ENCODE measurements at places on chromosomes 1 and 21.
A peak's percentile ranks its signal among the peaks of the same experiment; 100 is the strongest.

DNA sequence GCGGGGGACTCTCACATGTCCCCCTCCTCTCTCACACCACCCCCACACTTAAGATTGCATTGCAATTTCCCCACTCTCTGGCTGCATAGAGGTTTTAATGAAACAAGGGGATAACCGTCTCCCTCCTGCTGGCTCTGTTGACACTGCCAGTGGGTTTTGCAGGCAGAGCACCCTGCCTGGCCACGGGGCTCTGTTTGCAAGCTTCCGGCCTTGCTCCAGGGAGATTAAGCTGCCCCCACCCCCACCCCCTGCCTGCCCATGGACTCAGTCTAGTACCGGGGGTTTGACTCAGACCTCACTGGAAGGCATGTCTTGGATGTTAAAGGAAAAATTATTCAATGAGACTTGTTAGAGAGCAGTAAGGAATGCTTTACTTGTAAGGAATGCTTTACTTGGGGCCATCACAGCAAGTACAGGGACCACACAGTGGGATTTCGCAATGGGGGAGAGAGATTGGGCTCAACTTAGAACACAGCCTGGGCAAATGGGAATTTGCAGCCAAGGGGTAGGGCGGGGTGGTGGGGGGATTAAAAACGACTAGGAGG is 101.0 kb downstream of the AJAP1 start:
- no peak for DNase-seq

- DNase-seq: no peak
Observed at GRCh38 chr1:68758666-68759209, 261.9 kb upstream of the DEPDC1 start.

- no peak for DNase-seq
Observed at GRCh38 chr1:223067914-223068313, 75.1 kb downstream of the TLR5 start.

DNA sequence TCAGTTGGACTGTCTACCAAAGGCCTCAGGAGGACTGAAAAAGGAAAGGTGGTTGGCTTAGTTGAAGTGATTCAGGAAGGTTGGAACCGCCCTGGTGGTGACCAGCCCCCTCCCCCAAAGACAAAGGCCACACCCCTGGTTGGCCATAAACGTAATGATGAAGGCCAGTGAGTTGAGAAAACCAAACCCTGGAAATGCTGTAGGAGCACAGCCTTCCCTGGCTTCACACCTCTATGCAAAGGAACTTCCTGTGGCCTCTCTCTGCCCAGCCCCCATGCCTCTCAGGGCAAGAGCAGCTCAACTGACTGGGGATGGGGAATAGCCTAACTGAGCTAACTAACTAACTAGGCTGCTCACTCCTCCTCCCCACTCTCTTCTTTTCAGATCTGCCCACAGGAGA is 90.4 kb downstream of the NPHP4 start:
- DNase-seq: no peak

GRCh38 chr1:175050992-175051391 is 16.6 kb upstream of the TNN start:
- DNase-seq: no peak

DNA sequence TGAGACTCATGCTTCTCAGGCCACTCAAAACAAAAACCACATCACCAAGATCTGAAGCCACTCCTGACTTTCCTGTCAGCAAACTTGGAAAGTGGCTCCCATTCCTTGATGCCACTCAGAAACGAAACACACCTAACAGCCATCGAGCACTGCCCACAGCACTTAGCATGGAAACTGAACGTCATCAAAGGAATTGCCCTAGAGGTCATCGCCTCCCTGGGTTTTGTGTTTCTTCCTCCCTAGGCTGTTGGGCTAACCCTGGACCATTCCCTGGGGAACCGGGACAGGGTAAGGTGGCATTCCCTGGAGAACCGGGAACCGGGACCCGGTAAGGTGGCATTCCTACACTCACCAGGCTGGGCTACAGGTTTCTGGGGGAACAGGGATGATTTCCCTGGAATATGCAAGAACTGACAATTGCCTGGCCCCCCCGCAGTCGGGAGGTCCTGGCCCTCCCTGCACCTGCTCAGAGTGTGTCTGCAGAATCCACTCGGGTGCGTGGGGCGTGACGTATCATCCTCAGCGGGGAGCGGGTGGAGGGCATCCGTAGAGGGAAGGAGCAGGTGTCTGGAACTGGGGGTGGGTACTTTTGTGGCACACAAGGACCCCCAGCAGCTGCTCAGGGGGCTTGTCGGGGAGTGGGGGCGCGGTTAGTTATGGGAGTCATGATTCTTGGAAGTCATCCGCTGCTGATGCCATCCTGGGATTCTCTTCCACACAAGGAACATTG is 30.3 kb downstream of the SLC45A1 start:
- DNase-seq: no peak

GRCh38 chr1:168225476-168226190 is at the start of gene SFT2D2:
SFT2D2 (plus strand) TSS chr1:168226004; CDS start chr1:168226080, 76 bp downstream.
- DNase-seq: peak; percentile 84

GRCh38 chr1:35570589-35571137 is 2.5 kb upstream of the TFAP2E start:
- DNase-seq: no peak

DNA sequence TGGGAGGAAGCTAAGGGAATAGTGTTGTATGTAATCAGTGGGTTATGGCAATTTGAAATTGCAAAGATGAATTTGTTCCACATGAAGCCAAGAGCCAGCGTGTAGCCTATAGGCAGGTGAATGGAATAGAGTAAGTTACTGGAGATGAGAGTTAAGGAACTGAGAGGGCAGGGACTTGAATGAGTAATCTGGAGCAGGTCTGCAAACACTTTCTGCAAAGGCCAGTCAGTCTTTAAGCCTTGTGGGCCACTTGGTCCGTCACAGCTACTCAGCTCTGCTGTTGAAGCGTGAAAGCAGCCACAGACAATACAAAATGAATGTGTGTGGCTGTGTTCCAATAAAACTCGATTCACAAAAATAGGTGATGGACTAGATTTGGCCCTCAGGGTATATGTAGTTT is 29.2 kb downstream of the SZT2 start:
- DNase-seq: no peak

DNA sequence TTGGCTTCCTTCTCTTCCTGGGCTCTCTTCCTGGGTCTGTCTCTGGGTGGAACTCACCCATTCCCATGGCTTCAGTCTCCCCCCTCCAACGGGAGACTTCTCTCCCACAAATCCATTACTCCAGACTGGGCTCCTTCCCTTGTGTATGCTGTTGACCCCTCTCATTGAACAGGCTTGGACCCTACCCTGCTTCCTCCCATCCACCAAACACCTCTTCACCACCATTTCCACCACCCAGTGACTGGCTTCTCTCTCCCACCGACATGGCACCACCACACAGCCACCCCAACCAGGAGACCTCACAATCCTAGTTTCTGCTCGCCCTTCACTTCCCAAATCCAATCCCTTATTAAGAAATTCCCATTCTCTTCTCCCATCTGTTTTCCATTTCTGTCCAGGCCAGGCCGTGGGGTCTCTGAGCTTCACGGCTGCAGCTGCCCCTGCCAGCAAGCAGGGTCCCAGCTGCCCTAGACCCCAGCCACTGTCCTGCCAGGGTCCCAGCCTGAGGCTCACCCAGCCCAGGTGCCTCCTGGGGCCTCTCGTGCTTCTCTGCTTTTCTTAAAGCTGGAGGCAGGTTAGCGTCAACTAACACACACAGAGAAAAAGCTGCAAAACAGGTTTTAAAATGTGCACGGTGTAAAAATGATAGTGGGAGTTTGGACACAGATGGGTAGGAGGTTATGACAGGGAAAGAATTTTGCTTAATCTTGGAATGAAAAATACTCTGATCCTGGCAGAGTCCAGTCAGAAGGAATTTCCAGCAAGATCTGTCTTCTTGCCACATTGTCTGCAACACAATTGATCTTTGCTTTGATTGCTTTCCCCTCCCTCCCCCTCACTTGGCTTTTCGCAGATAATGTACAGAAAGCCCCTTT is 383.8 kb upstream of the VAMP3 start:
- peak; percentile 14 for DNase-seq

DNA sequence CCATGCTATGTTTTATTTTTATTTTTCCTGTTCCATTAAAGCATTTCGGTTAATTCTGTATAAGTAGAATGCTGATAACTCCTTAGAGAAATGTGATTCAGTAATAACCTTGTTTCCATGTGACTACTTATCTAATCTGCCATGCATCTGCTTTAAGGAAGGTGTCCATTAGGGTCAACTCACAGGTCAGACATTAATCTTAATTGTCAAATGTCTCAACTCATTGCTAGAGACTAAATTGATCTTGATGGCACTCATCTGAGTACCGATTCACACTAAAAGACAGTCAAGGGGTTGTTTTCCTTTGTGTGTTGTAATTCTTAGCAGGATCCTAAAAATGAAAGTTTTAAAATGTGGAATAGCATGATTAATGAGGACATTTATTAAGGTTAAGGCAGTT is 41.8 kb downstream of the ITSN1 start:
- no peak for DNase-seq

GRCh38 chr1:158353303-158354075 is at the start of gene CD1E:
CD1E (plus strand) TSS chr1:158353894; CDS start chr1:158353989, 95 bp downstream.
- DNase-seq: no peak

GRCh38 chr1:11045428-11046269 is 1.4 kb downstream of the MASP2 start:
- DNase-seq: no peak

- DNase-seq: no peak
Observed at GRCh38 chr21:36858320-36858957, 108.0 kb downstream of the HLCS start.

GRCh38 chr1:54323921-54324250 is 82.3 kb downstream of the SSBP3 start:
- no peak for DNase-seq

DNA sequence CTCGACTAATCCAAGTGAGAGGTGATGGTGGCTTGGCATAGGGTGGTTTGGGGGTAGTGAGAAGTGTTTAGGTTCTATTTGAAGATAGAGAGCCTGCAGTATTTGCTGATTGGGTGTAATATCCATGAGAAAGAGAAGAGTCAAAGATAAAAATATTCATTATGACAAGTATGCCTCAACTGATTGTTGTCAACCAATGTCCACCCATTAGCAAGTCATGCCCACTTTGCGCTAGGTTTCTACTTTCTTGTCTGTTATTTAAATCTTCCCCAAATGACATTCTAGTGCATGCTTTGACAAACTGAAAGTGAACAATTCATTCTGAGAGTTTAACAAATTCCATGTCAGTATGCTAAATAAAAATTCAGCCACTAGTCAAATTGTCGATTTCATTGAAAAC is 3.8 kb upstream of the XCL1 start:
- no peak for DNase-seq

DNA sequence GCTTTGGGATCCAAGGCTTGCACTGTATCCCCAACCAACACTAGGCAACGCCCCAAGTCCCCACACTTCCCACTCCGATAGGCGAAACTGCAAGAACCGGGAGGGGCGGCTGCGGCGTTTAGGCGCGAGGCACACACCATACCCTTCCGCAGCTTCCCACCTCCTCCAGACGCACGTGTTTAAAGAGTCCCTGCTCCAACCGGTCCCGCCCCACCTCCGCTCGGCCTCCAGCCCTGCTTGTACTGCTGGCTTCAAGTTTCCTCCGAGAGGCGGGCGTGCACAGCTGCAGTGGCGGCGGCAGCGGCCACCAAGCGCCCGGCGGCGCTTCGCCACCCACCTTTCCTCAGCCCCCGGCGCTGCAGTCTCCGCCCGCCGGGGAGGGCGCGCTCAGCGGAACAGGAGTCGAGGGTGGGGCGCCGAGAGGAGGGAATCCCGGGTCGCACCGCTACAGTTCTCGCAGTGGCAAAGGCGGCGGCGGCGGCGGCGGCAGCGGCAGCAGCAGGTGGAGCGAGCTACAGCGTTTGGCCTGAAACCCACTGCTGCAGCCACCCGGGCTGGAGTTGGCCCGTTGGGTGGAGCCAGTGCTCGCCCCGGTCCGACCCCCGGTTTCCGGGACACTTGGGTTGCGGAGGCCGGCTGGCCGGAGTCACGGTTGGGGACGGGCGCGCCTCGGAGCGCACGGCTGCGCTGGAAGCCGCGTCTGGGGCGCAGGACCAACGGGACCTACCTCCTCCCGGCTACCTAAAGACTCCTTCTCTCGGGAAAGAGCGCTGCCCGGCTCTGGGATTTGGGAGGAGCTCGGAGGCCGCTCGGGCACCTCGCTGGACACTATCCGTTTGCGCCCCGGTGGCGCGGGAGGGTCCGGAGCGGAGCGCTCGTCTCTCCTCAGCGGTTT is at the start of gene CNIH3:
Gene CNIH3, plus strand, starts transcription at position 457 of the 895 bp plus-strand sequence. CDS start 858 bp downstream, outside the sequence.
- peak; percentile 58 for DNase-seq

DNA sequence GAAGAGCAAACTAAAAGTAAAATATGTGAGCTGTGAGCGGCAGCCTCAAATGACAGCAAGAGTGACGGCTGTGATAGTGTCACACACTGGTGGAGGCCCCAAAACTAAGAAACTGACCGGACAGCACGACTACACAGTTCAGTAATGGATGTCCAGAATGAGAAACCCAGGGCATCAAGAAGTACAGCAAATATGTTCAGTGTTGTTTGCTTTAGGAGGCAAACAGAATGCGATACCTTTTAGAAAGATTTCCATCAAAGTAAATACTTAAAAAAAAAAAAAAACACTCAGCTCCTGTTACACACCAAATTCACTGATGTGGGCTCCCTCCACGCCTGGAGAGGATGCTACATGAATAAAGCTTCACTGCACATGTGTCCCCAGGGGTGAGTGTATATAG is 1.1 kb upstream of the PKP1 start:
- no peak for DNase-seq

GRCh38 chr1:110118636-110119396 is 6.6 kb downstream of the UBL4B start:
- DNase-seq: no peak

GRCh38 chr1:113608399-113608798 is 150.9 kb downstream of the PHTF1 start:
- DNase-seq: no peak

DNA sequence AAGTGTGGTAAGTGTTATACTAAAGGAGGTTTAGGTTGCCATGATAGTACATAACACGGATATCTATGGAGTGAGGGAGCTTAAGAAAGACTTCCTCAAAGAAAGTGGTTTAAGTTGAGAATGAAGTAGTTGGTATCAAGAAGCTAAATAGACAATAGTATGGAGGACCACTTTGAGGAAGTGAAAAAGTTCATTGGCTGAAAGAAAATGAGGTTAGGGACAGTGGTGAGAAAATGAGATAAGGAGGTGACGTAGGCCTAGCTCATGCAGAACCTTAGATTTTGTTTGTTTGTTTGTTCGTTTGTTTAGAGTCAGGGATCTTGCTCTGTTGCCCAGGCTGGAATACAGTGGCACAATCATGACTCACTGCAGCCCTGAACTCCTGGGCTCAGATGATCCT is 72.2 kb upstream of the PPIH start:
- DNase-seq: no peak

Measured in testis (tissue), 5 donors.